ENCODE measurements at places on chromosomes 13 and 19. TPM values are rescaled to one million over a fixed set of nuclear protein-coding genes. Genes with fewer than 3 reads are reported as not detected.

DNA sequence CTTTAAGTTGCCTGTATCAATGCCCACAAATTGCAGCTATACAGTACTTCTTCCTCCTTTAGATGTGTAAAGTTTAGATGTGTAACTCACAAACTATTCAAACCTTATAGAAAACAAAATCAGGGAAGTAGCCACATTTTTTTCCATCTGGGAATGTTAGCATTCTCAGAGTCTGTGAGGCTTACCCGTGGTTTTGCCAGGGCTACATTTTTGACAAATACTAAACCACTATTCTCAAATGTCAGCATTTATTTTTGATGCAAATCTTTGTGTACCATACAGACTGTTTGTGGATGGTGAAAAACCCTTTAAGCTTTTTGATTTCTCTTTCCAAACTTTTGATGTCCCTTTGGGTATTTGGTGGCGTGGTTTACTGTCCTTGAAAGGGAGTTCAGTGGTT lies 216.4 kb downstream of the POSTN start:
- no peak overlapping the region for H3K27ac ChIP-seq
- H3K4me1 ChIP-seq, result no peaks in the 10 kb centered on the region
- no peaks in the 10 kb centered on the region for H3K36me3 ChIP-seq
- no peak overlapping the region for H3K4me3 ChIP-seq

DNA sequence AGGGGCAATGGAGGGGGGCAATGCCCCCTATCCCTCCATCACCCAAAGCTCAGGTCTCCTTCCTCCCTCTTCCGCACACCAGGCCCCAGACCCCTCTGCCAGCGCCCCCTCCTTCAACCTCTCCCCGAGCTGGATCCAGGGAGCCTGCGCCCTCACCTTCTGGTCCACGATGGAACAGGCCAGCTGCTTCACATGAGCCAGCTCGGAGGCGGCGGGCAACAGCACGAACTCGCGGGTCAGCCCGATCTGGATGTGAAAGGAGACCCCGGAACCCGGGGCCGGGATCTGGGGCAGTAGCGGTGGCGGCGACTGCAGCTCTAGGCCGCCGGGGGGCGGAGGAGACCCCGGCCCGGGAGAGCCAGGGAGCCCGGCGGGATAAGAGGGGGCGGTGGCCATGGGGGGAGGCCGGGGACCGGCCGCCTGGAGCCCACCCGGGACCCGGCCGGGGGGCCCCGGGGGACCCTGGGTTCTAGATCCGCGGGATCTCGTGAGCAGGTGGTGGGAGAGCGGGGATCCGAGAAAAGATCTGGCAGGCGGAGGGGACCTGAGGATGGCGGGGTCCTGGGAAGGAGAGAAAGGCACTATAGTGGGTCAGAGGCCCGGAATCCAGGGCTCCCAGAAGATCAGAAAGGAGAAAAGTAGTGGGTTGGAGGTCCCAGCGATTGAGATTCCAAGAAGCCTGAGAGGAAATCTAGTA lies 791 bp downstream of the PRKD2 start:
- DNase-seq, result peak; percentile 56
- peak overlapping the region; percentile 94 for H3K4me3 ChIP-seq
- H3K27me3 ChIP-seq, result no peaks in the 10 kb centered on the region
- H3K4me1 ChIP-seq, result peaks cover 40% of the 10 kb centered on the region
- peak overlapping the region; percentile 95 for H3K27ac ChIP-seq
- H3K36me3 ChIP-seq, result peaks cover 18% of the 10 kb centered on the region

GRCh38 chr19:44851427-44851826 lies 5.3 kb downstream of the NECTIN2 start:
- H3K27ac ChIP-seq, result no peak overlapping the region
- no peak overlapping the region for H3K4me3 ChIP-seq
- peaks cover 16% of the 10 kb centered on the region for H3K27me3 ChIP-seq
- no peaks in the 10 kb centered on the region for H3K36me3 ChIP-seq

GRCh38 chr13:49388091-49388635 lies 55.7 kb downstream of the CAB39L start:
- no peak overlapping the region for H3K4me3 ChIP-seq
- H3K27me3 ChIP-seq, result peaks cover 8% of the 10 kb centered on the region
- H3K27ac ChIP-seq, result no peak overlapping the region
- no peaks in the 10 kb centered on the region for H3K4me1 ChIP-seq

GRCh38 chr13:108267347-108267746 lies 2.2 kb upstream of the TNFSF13B start:
- H3K27me3 ChIP-seq, result no peaks in the 10 kb centered on the region
- no peak overlapping the region for H3K27ac ChIP-seq
- peaks cover 8% of the 10 kb centered on the region for H3K36me3 ChIP-seq
- no peak for DNase-seq
- peaks cover 42% of the 10 kb centered on the region for H3K4me1 ChIP-seq
- no peak overlapping the region for H3K4me3 ChIP-seq

GRCh38 chr13:70668293-70668692 lies 560.0 kb upstream of the KLHL1 start:
- H3K27ac ChIP-seq, result no peak overlapping the region
- H3K36me3 ChIP-seq, result no peaks in the 10 kb centered on the region
- H3K4me3 ChIP-seq, result no peak overlapping the region
- no peaks in the 10 kb centered on the region for H3K27me3 ChIP-seq
- no peaks in the 10 kb centered on the region for H3K4me1 ChIP-seq
- DNase-seq, result no peak

PGLYRP1 gene
- not detected for total RNA-seq

ARL11 gene
- total RNA-seq, result 0.72 TPM

ZNF90 gene
- 22.9 TPM for total RNA-seq
